ENCODE measurements at places on chromosomes 5 and 9. TPM values are rescaled to one million over a fixed set of nuclear protein-coding genes. Genes with fewer than 3 reads are reported as not detected.

Gene CTXN3
- not detected for total RNA-seq

Gene IFNA2
- total RNA-seq = not detected

Gene PRR16
- 0.77 TPM for total RNA-seq

Gene SPAAR
- total RNA-seq = 0.23 TPM

Gene GDF9
- 0.21 TPM for total RNA-seq

Gene GKAP1
- 1.9 TPM for total RNA-seq

Gene PTPN3
- 5.0 TPM for total RNA-seq

Gene GDNF
- total RNA-seq = 1.4 TPM

Gene PCDHGA7
- 0.11 TPM for total RNA-seq

Gene MSMP
- total RNA-seq = not detected

Gene SLC6A3
- not detected for total RNA-seq

Gene TMED7
- 288 TPM for total RNA-seq

Gene PDGFRB
- 5.4 TPM for total RNA-seq

Gene PLCXD3
- total RNA-seq = 0.07 TPM

Gene GOLM1
- total RNA-seq = 47.3 TPM

Gene COL23A1
- total RNA-seq = not detected

Gene TPM2
- 405 TPM for total RNA-seq

Gene SPINK4
- total RNA-seq = not detected

Gene FOXI1
- total RNA-seq = not detected

Gene UBE2QL1
- not detected for total RNA-seq

Gene DRD1
- not detected for total RNA-seq

Gene MAPKAP1
- total RNA-seq = 194 TPM

Gene ADAMTS13
- total RNA-seq = 0.07 TPM

Gene PPWD1
- total RNA-seq = 18.7 TPM

Measured in HT1080 (cell line).